Lung (tissue), 17 donors: ENCODE measurements at places on chromosomes 7 and 10.
A peak's percentile ranks its signal among the peaks of the same experiment; 100 is the strongest.

DNA sequence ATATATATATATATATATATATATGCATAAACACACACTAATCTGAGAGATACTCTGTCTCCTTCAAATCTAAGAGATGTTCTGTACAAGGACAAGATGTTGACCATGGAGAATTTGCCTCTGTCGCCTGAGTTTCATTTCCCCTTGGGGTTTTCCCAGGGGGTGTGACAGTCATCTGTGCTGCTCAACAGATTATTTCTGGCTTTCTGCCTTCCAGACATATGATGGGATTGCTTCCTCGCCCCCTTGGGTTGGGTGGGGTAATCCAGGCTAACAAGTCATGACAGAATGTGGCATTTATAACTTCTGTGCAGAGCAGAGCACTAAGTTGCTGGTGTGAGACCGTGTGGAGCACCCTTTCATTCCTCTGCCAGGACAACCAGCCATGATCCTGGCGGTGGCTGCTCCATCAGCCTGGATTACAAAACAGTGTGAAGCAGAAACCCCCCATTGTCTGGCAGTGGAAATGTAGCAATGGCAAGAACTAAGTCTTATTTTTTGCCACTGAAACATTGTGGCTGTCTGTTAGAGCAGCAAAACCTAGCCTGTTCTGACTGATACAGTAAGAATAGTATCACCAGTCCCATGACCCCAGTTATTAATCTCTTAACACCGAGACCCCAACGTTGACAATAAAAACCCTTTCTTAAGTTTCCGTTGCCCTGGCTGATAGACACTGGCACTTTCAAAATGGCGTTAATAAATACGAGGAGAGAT, 13.7 kb upstream of the USP6NL start:
- no peak for DNase-seq

DNA sequence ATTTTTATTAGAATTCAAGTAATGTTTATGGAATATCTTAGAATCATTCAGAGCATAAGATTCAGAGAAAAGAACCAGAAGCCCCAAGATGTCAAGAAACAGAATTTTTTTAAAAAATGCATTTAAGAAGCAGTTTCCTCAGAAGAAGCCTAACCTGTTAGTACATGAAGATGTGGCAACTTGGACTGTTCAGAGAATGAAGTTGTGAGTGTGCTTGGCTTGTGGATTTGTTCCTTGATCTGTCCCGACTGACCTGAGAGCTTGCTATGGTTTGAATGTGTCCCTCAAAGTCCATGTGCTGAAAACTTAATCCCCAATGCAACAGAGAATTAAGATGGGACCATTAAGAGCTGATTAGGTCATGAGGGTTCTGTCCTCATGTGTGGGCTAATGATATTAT, 13.8 kb upstream of the AFAP1L2 start:
- no peak for DNase-seq

DNA sequence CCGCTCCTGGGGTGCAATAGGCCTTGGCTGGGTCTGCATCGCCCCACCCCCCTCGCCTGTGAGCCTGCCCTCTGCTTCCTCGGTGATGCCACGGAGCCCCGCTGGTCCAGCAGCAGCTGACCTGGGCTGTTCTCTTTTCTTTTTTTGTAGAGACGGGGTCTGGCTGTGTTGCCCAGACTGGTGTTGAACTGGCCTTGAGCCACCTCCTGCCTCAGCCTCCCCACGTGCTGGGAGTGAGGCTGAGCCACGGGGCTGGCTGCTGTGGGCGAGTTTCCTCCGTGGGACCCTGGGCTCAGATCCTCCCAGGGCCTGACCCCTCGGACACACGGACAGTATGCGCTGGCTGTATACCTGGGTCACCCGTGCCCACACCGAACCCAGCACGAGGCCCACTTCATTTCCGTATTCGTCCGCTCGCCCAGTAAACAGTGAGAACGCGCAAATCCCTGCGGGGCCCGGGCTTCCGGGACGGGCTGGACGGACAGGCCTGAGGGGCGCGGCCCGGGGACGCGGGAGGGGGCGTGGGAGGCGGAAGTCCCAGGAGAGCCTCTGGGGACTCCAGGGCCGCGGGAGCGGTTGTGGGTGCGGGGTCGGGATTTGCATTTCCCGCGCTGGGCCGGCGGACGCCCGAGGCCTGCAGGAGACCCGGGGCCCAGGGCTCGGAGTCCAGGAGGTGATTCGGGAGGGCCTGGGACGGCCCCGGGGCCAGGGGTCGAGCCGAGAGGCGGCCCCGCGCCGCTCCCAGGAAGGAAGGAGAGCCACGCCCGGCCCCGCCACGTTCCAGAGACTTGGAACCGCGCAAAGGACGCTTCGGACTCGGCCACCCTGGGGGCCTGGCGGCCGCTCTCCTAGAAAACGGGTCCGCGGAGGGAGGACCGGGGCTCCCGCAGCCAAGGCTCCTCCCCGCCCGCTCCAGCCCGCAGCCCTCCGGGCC, 57.7 kb upstream of the DNAJB6 start:
- DNase-seq: peak; percentile 43

DNA sequence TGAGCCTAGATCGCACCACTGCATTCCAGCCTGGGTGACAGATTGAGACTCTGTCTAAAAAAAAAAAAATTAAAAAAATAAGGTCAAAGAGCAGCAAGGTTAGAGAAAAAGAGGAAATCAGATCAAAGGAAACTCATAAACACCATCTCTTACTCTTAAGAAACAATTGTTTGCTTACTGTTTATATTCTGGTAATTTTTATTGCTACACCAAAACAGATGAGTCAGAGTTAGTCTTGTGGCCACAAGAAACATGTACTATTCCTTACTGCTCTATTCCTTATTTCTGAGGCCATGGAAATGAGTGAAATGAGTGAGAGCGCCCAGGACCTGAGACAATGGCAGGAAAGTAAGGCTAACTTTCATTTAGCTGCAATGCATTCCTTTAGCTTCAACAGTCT, 387.3 kb downstream of the HPSE2 start:
- no peak for DNase-seq

DNA sequence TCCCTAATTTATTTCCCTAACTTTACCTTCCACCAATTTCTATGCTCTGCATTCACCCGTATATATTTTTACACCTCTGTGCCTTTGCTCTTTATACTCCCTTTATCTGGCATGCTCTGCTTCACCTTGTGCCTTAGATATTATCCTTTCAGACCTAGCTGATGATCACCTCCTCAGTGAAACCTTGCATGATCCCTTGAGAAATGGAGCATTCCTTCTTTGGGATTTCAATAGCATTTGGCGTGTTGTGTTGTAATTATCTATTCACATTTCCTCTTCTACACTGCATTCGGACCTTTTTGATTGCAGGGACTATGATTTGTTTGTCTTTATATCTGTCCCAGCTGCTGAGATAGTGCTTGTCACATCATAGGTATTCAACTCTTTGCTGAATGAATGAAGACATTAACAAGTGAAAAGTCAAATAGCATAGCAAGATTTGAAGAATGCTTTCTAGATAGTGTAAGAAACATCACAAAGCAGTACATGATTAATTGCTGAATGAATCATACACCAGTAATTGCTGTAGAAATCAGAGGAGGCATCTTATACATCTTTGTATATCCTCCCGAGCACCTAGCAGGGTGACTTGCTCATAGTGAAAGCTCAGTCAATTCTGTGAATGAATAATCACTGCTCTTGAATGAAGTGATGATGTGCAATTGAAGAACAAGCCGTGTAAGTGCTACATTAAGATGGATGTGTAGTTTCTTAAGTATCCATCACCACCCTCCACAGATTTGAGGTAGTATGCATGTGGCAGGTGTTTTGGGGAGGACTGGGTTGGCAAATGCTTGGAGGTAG, 2.0 kb upstream of the TM9SF3 start:
- no peak for DNase-seq

GRCh38 chr7:81816312-81816711, 46.5 kb upstream of the HGF start:
- no peak for DNase-seq

DNA sequence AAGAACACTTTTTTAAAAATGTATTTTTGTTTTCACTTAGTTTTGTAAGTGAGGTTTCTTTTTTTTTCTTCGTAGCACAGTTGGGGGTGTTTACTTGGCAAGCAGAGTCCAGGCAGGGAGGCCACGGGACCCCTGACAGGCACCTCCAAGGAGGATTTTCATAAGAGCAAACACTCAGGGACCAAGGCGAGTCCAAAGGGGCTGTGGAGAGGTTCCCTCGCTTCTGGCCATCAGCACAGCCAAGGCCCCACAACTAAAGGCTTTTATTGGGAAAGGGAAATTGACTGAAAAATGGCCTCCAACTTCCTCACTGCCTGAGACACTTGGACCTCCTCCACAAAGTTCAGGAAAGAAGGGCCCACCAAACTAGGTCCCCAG, 173.8 kb downstream of the LRRC4 start:
- DNase-seq: no peak

GRCh38 chr10:61778137-61778536, 115.4 kb downstream of the CABCOCO1 start:
- no peak for DNase-seq

DNA sequence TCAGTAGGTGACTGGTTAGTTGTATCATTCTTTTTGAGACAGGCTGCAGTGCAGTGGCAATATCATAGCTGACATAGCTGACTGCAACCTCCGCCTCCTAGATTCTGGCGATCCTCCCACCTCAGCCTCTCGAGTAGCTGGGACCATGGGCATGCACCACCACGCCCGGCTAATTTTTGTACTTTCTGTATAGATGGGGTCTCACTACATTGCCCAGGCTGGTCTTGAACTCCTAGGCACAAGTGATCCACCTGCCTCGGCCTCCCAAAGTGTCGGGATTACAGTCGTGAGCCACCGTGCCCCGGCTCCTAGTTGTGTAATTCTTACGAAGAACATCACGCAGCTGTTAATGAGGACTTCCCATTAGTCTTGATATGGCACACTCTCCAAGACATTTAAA, 123.4 kb upstream of the VKORC1L1 start:
- no peak for DNase-seq

DNA sequence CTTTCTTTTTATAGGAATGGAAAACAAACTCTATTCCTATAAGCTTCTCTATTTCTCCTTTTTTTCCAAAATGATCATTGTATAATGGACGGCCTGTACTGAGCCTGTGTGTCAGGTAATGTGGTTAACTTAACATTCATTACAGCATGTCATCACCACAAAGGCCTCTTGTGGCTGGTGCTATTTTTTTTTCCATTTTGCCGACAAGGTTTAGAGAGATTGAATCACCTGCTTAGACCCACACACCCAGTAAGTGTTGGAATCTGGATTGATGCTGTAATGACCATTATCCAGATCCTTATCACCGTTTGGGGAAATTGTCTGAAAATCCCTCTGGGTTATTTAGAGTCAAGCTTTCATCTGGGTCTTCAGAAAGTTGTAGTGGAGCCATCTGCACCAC, 18.5 kb downstream of the AKR1B15 start:
- no peak for DNase-seq

- no peak for DNase-seq
Measured at GRCh38 chr10:78277314-78278057, 243.8 kb downstream of the RPS24 start.
